ENCODE measurements at places on chromosomes 1 and 21.

DNA sequence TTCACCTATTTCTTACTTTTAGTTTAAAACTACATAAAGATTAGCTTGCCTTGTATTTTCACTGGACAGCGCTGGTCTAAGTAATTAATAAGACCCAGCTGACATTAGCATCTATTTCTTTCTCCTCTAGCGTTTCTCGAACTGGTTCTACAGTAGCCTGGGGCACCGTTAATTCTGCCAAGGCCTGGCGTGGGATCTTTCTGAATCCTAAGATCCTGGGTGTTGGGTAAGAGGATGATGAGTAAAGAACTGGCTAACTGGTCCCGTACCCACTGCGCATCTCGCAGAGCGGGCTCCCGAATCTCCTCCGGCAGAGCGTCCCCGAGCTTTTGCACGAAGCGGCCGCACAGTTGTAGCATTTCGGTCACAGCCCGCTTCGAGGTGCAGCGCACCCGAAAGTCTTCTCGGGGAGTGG is 309 bp downstream of the NSL1 start:
- peak; percentile 33 for DNase-seq

GRCh38 chr1:58765441-58765840 is 18.4 kb downstream of the JUN start:
- DNase-seq, result no peak

DNA sequence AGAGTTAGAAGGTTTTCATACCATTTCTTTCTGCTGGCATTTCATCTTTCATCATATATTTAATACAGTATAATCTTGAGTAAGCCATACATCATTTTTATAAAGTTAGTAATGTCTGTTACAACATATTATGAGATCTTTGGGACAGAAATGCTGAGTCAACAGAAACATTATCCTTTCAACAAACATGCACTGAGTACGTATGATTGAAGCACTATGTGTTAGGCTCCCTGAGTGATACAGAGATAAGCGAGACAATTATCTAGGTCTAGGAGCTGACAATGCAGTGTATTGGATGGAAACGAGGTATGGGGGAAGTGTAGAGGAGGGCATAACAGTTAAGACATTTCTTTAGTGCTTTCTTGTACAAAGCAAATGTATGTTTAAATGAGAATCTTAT is 19.7 kb upstream of the GPR52 start:
- no peak for DNase-seq

GRCh38 chr1:187051618-187052232 is 223.0 kb downstream of the PLA2G4A start:
- peak; percentile 8 for DNase-seq

- DNase-seq, result no peak
Measured at GRCh38 chr1:178224358-178224757, 130.5 kb downstream of the RASAL2 start.

- no peak for DNase-seq
Measured at GRCh38 chr21:29335720-29336119, 37.0 kb downstream of the BACH1 start.

DNA sequence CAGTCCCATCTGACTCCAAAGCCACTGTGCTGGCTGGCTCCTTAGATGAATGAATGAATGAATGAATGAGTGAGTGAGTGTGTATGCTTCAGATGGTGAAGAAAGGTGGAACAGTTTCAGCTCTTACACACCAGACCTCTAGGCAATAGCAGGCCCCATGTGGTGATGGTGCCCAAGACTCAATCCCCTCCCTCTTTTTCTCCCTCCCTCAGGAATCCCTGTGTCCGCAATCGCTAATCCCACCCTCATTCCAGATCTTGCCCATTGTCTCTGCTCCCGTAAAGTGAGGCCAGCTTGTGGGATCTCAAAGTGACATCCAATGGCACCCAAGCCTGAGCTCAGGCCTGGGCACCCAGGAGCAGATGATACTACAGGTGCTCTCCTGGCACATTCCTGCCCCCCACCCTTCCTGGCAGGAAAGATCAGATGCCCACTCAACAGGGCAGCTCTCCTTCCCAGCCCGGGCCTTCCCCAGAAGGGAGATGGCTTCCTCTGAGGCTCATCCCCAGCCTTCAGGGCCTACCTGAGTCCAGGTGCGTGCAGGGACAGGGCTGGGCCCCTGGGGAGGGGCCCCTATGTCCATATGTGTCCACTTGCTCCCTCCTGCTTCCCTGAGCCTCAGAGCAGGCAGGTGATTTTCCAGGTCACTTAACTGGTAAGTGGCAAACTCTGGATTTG is 106.4 kb downstream of the HMGB4 start:
- no peak for DNase-seq

GRCh38 chr1:12296623-12297022 is 66.8 kb downstream of the VPS13D start:
- DNase-seq, result no peak

DNA sequence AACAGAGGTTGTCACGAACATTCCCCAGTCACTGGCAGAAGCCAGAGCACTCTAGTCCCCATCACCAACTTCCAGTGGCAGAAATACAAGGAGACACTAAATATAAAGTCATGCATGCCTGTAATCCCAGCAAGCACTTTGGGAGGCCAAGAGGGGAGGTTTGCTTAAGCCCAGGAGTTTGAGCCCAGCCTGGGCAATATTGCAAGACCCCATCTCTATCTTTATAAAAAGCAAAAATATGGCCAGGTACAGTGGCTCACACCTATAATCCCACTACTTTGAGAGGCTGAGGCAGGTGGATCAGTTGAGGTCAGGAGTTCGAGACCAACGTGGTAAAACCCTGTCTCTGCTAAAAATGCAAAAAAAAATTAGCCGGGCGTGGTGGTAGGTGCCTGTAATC is 6.4 kb downstream of the CYB5RL start:
- DNase-seq, result no peak

DNA sequence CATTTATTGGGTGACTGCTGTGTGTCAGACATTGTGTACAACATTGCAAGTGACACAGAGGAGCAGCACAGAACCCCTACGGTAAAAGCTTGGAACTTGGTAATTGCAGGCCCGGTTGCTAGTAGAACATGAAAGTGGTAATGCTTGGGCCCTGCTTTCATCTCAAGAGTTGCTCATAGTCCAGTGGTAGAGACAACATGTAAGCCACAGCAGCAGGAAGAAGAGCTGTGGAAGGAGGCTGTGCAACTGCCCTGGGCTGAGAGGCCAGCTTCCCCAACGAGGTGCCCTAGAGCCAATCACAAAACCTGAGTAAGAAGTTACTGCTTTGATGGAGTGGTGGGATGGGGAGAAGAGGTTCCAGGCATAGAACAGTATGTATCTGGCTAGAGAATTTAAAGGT is 18.4 kb downstream of the CNIH4 start:
- DNase-seq, result no peak

- DNase-seq, result no peak
Measured at GRCh38 chr1:36070349-36070748, 13.5 kb upstream of the TEKT2 start.

DNA sequence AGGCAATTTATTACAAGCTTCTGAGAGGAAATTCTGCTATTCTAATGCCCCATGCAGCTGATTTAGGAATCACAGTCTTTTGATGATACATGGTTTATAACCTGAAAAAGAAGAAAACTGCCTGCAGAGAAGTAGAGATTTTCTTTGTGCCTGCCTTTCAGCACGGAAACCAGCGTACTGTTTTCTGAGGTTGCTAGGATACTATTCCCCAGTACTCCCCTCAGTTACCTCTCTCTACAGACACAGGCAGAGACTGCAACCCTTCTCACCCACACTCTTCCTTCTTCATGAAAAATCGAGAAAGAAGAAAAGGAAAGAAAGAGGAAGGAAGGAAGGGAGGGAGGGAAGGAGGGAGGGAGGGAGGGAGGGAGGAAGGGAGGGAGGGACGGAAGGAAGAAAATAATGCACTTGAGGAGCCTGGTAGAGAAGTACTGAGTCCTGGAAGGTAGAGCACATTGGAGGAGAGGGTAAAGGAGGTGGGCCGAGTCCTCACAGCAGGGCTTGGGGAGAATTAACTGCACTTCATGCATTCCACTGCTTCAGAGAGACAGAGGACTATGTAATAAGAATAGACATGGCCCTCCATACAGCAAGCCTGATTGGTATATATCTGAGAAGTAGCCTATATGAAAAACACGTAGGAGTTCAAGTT is 21.9 kb downstream of the RGS2 start:
- DNase-seq, result no peak

DNA sequence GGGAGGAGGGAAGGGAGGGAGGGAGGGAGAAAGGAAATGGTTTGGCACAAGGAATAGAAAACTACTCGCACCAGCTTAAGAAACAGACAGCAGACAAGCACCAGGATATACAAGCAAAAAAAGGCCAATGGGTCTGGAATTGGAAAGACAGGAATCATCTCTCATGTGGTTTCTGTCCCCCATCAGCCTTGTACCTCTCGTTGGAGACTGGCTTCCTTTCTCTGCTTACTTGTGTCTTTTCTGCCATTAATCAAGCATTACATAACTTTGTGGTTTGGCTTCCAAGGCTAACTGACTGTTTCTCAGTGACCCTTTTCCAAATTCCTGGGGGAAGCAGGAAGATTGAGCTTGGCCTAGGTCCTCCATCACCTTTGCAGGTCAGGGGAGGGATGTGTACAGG is 11.8 kb upstream of the RALGPS2 start:
- no peak for DNase-seq

- DNase-seq, result no peak
Measured at GRCh38 chr1:178160736-178161475, 67.0 kb downstream of the RASAL2 start.

GRCh38 chr1:185787238-185787637 is 53.0 kb downstream of the HMCN1 start:
- no peak for DNase-seq

- no peak for DNase-seq
Measured at GRCh38 chr1:19066874-19067181, 110.4 kb upstream of the IFFO2 start.

GRCh38 chr1:203625628-203626019 is 1.0 kb upstream of the ATP2B4 start:
- DNase-seq, result no peak

- no peak for DNase-seq
Measured at GRCh38 chr21:36386031-36386642, 945 bp downstream of the CHAF1B start.

DNA sequence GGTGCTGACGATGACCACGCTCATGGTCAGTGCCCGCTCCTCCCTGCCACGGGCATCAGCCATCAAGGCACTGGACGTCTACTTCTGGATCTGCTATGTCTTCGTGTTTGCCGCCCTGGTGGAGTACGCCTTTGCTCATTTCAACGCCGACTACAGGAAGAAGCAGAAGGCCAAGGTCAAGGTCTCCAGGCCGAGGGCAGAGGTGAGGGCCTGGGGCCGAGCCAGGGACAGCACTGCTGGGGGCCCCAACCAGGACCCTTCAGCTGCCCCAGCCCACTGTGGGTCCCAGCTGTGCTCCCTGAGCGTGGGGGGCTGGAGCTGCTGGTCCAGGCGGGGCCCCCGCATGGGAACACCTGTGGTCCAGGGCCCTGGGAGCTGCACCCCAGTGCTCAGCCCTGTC is 10.4 kb downstream of the GABRD start:
- no peak for DNase-seq

- no peak for DNase-seq
Measured at GRCh38 chr1:113630340-113631327, 128.7 kb downstream of the PHTF1 start.

DNA sequence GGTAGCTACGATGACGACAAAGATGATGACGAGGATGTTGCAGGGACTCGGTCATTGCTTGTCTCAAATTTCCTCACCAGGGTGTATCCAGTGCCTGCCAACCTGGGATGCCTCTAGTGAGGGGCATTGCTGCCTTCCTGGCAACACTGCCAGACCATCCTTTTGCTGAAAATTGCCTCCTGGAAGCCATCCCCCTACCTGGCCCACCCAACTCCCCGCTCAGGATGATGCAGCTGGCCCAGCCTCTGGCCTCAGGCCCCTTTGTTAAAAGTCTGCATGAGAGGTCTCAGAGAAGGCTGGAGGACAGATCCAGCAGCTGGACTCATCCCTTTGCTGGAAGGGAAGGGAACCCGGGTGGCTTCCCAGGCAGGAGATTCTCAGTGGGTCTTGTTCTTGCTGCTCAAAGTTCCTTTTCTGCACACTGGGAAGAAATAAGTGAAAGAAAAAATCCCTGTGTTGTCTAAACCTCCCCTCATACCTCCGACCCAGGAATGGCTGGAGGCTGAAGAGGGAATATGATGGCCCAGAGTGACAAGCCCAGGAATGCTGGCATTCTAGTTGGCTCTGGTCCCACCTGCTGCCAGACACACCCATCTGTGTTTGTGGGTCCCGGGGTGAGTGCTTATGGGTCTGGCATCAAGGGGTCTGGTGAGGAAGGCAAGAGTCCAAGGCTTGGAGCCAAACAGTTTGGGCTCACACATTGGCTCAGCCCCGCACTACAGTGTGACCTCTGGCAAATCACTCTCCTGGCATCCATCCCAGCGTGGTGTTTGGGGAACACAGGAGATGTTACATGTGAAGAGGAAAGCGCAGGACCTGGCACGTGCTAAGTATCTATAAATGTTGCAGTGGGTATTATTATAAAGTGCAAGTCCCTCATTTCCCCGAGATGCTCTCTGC is 6.7 kb upstream of the FNDC5 start:
- no peak for DNase-seq

GRCh38 chr1:94156096-94156625 is 35.2 kb upstream of the ABCA4 start:
- no peak for DNase-seq

DNA sequence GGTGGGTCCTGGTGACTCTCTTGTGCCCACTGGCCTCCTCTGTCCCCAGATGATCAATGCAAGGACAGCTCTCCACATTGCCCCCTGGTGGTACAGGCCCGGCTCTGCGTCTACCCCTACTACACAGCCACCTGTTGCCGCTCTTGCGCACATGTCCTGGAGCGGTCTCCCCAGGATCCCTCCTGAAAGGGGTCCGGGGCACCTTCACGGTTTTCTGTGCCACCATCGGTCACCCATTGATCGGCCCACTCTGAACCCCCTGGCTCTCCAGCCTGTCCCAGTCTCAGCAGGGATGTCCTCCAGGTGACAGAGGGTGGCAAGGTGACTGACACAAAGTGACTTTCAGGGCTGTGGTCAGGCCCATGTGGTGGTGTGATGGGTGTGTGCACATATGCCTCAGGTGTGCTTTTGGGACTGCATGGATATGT is 10.8 kb downstream of the ADAMTSL4 start:
- DNase-seq, result peak; percentile 83

- DNase-seq, result no peak
Measured at GRCh38 chr1:3914911-3915310, 14.8 kb upstream of the C1orf174 start.

- no peak for DNase-seq
Measured at GRCh38 chr1:110781525-110781924, 91.4 kb upstream of the CD53 start.

DNA sequence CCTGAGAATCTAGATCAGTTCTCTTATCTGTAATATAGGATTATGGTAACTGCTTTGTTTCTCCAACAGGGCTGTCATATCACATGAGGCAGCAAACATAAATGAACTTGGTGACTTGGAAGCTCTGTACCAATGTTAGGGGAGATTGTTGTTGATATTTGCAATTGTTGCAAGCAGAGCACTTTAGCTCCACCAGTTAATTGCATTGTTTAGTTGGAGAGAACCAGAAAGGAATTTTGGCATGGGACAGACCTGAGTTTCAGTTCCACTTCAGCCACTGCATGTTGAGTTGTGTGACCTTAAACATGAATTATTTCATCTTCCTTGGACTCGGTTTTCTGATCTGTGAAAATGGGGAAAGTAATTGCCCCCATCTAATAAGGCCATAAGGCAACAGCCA is 142.3 kb upstream of the JUN start:
- no peak for DNase-seq

- DNase-seq, result no peak
Measured at GRCh38 chr1:3368711-3369445, 85.6 kb upstream of the ARHGEF16 start.

Measured in SHP77 (cell line).